Stimulated activated CD4-positive, alpha-beta T cell treated with anti-CD3 and anti-CD28 coated beads, Interleukin-15, amount 100 ng/mL, for 1 hour (primary cell): ENCODE measurements at places on chromosomes 13 and 19.

DNA sequence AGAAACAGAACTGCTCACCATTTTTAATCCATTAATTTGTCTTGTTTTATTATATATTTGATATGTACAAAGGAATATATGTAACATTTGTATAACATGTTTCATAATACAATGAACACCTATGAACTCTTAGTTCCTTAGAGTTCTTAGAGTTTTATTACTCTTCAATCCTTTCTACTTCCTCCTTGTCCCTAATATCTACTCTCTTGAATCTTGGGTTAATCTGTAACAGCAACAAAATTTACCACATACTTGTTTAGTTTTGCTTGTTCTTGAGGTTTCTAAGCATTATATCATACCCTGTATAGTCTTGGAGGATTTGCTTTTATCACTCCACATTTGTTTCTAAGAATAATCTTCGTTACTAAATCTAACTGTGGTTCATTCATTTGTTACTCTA lies 151.4 kb downstream of the PDS5B start:
- DNase-seq: no peak

- DNase-seq: no peak
Observed at GRCh38 chr13:39481491-39481890, 121.5 kb downstream of the LHFPL6 start.

GRCh38 chr19:15971224-15971780 lies 22.5 kb downstream of the OR10H4 start:
- DNase-seq: no peak

DNA sequence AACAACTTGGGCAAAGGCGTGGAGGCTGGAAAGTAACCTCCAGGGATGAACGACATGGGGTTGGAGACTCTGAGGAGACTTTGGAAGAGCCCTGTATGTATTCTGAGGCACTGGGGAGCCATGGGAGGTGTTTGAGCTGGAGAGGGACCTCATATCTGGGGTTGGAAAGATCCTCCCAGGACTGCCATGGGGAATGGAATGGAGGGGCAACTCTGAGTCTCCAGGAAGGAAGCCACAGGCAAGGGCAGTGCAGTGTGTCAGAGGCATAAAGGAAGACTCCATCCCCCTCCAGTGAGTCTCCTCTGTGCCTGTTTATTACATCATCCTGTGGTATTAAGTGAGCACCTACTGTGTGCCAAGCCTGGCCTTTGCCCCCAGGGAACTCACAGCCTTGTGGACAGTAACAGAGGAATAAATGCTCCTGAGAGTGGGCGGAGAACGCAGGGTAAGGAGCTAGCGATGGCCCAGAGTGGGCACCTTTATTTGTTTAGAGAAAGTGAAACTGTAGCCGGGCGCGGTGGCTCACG lies 7.7 kb downstream of the PEAK3 start:
- no peak for DNase-seq

DNA sequence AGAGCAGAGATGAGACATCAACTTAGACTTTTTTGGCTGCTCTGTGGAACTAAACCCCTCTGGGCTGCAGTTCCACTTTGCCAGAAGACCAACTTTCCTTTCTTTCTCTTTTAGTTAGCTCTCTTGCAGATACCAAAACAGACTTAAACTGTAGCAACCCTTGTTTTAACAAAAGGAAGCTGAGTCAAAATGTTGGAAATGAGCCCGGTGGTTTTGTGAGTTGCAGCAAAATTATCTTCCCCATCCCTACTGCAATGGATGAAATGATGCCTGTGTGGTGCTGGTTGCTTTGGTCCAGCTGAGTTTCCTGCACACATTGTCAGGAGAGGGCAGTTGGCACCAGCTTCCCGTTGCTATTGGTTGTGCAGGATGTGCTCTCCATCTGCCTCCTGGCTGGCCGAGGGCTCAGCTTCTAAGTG lies 115.3 kb downstream of the LRCH1 start:
- no peak for DNase-seq

DNA sequence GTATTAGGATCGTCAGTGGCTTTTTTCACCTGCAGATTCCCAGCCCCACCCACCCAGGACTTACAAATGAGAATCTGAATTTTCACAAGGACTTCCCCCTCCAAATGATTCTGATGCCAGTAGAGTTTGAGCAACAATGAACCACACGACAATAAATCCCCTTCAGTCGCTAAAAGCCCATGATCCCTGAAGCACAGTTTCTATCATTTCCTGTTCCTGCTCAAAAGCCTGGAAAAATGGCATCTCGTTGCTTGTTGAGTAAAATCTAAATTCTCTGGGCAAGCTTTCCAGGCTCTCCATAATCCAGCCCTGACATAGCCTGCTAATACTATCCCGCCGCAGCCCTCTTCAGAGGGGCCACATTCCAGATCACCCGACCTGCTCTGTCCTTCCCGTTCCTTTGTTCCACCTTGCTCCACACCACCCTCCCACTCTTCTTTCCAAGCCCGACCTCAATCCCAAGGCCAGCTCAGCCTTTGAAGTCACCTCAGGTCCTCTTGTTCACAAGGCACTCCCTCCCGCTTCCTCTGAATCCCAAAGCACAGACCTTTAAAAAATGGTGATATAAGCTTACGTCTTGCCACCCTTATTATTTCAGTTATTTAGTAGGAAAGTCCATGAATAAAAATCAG lies 67.9 kb downstream of the NUFIP1 start:
- no peak for DNase-seq

DNA sequence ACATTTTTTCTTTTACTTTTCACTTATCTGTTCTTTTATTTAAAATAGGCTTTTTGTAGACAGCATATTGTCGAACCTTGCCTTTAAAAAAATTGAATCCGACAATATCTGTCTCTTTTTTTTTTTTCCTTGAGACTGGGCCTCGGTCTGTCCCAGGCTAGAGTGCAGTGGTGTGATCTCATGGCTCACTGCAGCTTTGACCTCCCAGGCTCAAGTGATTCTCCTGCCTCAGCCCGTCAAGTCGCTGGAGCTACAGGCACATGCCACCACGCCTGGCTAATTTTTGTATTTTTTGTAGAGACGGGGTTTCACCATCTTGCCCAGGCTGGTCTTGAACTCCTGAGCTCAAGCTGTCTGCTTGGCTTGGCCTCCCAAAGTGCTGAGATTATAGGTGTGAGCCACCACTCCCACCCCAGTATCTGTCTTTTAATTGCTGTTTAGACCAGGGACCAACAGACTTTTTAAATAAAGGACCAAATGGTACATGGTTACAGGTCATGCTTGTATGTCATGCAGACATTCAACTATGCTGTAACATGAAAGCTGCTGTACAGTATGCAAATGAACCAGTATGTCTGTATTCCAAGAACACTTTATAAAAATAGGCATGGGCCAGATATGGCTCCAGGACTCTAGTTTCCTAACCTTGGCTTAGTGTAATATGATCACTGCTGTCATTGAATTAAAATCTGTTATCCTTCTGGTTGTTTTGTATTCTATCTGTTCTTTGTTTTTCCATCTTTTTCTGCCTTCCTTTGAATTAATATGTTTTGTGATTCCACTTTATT lies 80.3 kb downstream of the GJA3 start:
- DNase-seq: no peak

GRCh38 chr19:48569814-48570213 lies 17.8 kb downstream of the SULT2B1 start:
- DNase-seq: no peak

DNA sequence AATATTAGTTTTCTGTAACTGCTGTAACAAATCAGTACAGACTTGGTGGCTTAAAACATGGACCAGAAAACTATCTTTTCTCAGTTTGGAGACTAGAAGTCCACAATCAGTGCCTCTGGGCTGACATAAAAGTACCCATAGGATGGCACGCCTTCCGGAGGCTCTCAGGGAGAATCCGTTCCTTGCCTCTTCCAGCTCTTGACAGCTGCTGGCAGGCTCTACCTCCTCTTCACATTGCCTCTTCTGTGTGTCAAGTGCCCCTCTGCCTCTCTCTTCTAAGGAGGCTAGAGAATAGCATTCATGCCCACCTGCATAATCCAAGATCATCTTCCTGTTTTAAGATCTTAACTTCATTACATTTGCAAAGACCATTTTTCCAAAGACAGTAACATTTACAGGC lies 1194.2 kb downstream of the EFNB2 start:
- no peak for DNase-seq

- peak; percentile 43 for DNase-seq
Observed at GRCh38 chr19:54517483-54517882, 14.9 kb downstream of the LAIR2 start.

GRCh38 chr19:6828306-6828697 lies 55.8 kb downstream of the VAV1 start:
- no peak for DNase-seq

- DNase-seq: no peak
Observed at GRCh38 chr13:98451676-98452470, 125.0 kb downstream of the STK24 start.
